ENCODE measurements at places on chromosomes 4 and X.

DNA sequence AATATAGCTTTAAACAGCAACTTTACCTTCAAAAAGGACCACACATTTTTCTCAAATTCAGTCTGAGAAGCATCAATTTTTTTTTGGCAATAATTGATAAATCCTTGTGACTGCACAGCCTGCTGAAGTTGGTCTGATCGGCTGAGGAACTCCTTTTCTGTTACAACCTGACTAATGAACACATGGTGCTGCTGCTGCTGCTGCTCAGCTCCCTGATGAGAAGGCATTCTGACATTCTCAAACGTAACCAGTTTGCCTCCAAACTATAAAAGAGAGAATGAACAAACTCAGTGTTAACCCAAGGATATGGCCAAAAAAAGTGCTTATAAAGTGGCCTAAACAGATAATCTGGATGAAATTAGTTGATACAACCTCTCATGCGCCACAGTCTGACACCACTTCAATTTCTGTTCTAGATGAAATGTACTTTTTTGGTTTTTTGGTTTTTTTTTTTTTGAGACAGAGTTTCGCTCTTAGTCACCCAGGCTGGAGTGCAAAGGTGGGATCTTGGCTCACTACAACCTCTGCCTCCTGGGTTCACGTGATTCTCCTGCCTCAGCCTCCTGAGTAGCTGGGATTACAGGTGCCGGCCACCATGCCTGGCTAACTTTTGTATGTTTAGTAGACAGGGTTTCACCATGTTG lies 26.5 kb downstream of the SEC31A start:
- DNase-seq, result no peak

GRCh38 chr4:10730590-10730989 lies 46.0 kb upstream of the CLNK start:
- DNase-seq, result no peak

DNA sequence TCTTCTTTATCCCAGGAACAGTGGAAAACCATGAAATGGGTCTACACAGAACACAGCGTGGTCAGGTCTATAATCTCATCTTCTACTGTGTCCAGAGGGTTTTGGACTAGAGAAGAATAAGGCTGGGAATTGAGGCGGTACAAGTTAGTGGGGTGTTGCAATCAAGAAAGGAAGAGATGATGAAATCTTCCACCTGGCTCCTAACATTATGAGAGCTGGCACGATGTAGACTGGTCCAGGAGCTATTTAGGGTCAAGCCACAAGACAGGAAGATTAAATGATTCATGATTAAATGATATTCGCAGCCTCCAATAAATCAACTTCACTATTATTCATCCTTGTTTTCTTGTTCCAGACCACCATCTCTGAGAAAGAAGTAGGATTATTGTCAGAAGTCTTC lies 88.0 kb downstream of the ARSF start:
- no peak for DNase-seq

DNA sequence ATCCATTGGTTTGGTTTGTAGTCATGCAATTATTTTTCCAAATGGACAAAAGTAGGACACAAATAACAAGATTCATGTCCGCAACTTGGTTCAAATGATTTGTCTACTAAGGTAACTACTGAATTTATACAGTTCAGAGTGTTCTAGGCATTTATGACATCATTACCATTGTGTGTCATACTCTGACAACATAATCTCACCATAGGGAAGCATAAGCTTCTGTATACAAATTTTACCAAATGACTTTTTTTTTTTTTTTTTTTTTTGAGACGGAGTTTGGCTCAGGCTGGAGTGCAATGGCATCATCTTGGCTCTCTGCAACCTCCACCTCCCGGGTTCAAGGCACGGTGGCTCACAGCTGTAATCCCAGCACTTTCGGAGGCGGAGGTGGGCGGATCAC lies at the start of gene CXorf66:
TSS of gene CXorf66 (minus strand) at position 101 of the 400 bp plus-strand sequence. CDS start at position 76, 25 bp downstream.
- no peak for DNase-seq

DNA sequence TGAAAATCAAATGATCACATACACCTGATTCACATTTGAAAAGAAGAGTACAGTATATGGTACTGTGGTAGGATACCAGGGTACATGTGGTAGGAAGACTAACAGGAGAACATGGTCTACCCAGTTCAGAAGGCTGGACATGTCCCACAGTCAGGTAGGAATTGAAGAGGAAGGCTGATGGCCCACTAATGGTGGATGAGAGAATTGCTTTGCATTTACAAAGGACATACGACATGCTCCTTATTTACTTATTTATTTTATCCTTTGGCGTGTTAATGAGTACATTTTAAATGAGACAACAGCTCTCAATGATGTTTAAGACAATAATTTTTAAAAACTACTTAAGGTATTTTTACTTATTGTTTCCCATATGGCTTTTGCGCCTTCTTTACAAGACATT lies 106.7 kb upstream of the BMP2K start:
- no peak for DNase-seq

DNA sequence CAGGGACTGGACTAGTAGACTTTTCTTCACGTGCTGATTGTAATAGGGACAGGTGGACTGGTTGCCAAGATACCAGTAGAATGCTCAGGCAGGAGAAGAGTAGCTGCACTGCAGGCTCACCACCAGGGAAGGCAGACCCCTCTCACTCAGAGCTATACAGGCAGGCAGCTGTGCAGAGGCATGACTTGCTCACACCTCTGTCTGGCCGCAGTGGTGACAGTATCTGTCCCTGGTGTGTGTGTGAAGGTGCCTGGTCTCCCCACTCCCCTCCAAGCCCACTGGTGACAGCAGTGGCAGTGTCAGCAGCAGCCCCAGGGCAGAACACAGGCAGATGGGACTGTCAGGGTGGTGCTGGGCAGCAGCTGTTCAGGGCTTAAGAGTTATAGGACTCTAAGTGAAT lies 140.7 kb downstream of the RPS6KA6 start:
- DNase-seq, result no peak

DNA sequence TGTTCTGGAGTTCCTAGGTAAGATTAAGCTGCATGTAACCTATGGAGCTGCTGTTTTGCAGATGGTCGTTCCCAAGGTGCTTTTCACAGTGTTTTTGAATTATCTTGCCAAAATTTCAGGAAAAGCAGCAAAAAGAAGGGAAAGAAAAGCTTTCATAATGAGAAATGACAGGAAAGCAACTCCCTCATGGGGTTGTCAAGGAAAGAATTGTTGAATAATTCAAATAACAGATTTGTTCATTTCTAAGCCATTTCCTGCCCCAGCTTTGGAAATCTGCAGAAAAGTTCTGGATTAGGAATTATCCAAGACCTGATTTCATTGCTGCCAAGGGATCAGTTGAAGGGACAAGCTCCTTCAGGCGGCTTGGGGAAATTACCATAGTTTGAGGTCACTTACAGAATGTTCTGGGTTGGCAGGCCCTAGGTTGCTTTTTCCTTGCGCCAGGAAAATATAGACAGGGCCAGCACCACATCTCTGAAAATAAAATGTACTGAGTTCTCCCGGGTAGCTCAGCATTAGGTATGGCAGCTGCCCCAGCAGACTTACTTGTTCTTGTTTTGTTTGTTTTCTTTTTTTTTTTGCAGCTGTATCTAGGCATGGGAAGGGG lies 354.7 kb downstream of the STIM2 start:
- DNase-seq, result no peak

GRCh38 chr4:86957215-86957614 lies 22.4 kb downstream of the AFF1 start:
- no peak for DNase-seq

GRCh38 chr4:184400375-184400870 lies 73.9 kb downstream of the IRF2 start:
- DNase-seq, result no peak

GRCh38 chr4:168489616-168490015 lies 7.2 kb upstream of the PALLD start:
- DNase-seq, result no peak

DNA sequence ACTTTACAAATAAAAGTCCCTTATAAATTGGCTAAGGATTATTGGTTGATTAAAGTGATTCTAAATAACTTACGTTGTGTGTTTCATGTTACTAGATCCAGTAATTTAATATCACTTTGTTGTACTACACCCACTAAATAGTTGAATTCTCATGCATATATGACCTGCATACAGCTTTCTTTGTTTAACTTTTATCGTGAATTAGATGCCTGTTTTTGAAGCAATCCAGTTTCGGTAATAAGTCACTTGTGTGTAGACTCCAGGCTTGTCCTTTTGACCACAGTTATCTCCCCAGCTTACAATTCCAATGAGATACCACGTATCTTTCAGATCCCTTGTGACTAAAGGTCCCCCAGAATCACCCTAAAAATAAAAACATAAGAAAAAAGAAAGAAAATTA lies 27.3 kb upstream of the TMPRSS11D start:
- no peak for DNase-seq

GRCh38 chr4:153409412-153409811 lies 56.7 kb upstream of the TMEM131L start:
- no peak for DNase-seq

DNA sequence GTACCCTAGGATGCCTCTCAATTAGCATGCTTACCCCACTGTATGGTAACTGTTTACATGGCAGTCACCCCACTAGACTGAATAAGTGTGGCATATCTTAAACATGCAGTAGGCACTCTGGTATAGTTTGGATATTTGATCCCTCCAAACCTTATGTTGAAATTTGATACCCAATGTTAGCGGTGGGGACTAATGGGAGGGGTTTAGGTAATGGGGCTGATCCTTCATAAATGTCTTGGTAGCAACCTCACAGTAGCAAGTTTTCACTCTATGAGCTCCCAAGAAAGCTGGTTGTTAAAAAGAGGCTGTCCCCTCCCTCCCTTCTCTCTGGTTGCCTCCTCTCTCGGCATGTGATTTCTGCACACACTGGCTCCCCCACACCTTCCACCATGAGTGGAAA lies 10.1 kb downstream of the TMEM150C start:
- DNase-seq, result no peak

GRCh38 chr4:153239409-153239808 lies 35.2 kb downstream of the TRIM2 start:
- DNase-seq, result no peak

DNA sequence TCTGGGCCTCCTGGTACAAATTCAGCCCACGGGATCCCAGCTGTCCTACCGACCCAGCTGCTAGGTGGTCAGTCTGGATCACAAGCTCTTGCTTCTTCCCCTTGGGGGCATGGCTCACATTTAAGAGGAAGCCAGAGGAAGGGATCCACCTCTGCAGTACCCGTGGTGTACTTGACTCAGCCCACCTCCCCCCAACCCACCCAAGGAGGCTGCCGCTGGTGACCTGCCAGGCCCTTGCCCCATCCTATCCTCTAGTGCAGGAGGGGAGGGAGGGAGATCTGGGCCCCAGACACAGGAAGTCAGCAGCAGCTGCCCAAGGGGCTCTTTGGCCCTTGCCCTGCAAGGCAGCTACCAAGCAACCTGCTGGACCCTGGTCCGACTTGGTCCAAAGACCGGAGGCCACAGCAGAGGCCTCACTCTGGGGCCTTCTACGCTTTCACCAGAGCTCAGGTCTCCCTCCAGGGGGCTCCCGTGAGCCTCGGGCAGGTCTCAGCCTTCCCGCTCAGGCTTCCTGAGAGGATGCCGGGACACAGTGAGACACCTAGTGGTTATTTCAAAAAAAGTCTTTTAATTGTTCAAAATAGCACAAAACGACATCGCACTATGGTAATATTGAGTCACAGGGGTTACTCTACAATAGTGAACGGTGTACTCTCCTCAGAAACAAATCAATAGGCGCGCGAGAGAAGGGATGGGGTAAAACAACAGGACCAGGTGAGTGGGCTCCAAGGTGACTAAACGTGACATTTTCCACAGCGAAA lies 2.7 kb upstream of the RENBP start:
- peak; percentile 49 for DNase-seq

DNA sequence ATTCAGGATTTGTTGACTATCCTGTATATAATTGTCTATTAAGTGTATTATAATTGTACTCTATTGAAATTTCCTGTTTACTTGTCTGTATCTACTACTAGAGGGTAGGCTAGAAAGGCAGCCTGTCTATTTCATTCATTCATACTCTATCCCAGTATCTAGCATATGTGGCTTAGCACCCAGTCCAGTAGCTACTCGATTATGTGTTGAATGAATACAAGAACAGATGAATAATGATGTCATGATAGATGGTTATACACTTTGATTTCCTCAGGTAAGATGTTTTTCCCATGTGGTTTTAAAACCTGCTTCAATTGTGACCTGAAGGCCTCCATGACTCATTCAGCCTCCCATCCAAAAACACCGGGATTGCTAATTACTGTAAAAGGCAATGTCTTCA lies 68.0 kb downstream of the IL21 start:
- no peak for DNase-seq

DNA sequence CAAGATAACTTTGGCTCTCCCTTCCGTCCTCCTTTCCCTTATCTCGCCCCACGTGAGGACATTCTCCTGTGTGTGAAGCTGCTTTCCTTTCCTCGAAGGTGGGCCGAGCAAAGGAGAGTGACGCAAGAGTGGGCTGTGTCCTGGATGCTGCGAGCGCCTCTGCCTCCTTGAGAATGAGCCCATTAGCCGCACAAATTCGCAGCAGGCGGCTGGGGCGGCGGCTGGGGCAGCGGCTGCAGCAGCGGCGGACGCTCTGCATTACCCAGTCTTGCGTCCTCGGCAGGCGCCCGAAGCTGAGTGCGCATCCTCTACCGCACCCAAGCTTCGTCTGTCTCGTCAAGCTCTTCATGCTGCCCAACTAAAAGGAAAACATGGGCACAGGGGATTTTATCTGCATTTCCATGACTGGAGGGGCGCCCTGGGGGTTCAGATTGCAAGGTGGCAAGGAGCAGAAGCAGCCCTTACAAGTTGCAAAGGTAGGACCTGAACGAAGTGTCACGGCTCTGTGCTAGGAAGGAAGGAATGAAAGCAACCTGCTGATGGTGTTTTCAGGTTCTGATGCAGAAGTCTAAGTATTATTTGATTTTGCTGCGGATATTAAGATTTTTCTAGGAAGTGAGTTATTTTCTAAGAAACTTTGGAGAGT lies at the start of gene SYNPO2:
TSS of gene SYNPO2 (plus strand) at position 189 of the 646 bp plus-strand sequence. CDS start at position 372, 183 bp downstream.
- no peak for DNase-seq

- no peak for DNase-seq
Observed at GRCh38 chr4:184817494-184818215, 8.1 kb downstream of the ACSL1 start.

DNA sequence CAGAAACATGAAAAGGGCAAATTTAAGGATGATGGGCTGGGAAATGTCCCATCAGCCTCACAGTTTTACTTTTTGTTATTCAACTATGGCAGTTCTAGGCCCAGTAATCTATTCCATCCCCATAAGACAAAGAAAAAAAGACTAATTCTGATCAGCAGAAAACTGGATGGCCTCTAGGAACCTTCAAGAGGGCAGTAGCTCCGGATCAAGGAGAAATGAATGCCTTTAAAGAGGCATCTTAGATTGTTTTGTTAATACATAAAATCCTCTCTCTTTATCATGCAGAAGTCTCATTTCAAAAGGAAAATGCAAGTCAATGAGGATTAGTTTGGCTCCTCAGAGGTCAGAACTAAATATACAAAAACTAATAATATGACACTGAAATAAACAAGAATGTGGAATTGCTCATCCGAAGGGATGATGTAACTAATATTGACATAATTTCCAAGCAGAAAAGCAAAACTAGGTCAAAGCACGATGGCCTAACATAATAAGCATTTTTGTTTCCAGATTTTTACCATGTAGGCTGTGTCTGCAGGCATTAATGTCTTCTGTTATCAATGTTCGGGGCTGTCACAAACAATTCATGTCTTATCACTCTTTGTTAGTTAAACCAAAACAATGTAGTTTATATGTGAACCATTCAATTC lies 8.8 kb downstream of the MID1 start:
- DNase-seq, result no peak
